Inflammatory macrophage treated with lipopolysaccharide for 4 hours (primary cell): ENCODE measurements at places on chromosomes 12 and 14.

DNA sequence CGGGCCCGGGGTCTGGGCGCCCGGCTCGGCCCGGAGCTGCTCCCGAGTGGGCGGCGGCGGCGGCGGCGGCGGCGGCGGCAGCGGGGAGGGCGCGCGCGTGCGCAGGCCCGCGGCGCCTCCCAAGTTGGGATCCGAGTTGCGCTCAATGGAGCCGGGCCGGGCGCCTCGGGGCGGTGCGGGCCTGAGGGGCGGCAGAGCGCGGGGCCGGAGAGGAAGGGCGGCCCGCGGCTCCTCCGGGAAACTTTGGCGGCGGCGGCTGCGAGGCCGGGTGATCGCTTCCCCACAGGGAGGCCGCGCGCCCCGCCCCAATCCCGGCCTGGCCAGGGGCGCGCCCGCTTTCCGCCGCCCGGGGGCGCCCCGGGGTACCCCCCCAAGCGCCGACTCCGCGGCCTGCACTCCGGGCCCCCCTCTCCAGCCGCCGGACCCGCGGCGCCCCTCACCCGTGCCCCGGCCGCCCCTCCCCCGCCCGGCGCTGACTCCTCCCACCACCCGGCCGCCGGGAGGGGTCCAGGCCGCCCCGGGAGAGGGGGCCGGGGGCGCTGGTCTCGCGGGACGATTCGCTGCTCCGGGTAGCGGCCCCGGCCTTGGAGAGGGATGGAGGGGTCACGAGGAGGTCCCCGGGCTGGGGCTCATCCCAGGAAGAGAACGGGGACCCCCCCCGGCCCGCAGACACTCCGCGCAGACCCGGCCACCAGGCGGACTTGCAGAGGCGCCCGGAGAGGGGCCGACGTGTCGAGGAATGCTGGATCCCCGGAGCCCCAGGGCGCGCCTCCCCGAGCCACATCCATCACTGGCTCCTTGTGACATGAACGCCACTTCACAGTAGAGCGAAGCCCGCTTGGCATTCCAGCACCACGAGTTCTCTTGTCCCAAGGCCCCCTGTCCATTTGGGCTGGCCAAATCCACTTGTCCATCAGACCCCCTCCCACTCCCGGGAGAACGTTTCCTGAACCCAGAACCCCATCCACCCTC lies at the start of gene RILPL1:
Gene RILPL1 (minus strand): TSS at position 48 of the 972 bp plus-strand sequence. CDS start 237 bp downstream, outside the sequence.
- peak; percentile 27 for DNase-seq

DNA sequence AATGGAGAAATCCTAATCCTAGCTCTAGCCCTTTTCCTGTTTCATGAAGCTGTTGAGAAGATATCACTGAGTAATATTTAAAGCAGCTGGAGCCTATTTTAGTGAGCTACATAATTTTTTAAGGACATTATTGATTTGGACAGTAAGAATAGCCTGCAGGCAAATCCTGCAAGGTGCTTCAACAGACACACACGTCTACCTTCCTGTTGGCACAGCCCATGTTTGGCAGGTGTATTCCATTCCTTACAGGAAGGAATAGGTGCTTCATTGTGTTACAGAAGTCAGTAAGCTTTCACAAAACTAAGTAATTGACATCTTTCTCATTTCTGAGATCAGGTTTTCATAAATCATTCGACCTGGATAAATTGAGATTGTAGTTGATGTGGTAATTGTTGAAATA lies 50.6 kb downstream of the FOXA1 start:
- no peak for DNase-seq

DNA sequence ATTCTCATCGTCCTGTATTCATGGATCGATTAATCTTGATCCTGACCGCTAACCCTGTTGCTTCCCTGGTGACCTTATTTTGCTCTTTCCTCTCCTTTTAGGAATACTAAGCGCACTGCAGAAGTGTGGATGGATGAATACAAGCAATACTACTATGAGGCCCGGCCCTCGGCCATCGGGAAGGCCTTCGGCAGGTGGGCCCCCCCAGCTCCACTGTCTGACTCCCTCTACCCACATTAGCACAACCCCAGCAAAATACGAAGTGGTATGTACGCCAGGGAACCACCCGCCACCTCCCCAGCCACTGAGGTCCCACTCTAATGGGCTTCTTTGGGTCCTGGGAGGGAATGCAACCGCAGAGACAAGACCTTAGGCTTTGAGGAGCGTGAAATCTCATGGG lies 58.7 kb downstream of the ERH start:
- no peak for DNase-seq

- DNase-seq, result no peak
These were observed 117.0 kb downstream of the PRKD1 start for GRCh38 chr14:29810682-29811081.

DNA sequence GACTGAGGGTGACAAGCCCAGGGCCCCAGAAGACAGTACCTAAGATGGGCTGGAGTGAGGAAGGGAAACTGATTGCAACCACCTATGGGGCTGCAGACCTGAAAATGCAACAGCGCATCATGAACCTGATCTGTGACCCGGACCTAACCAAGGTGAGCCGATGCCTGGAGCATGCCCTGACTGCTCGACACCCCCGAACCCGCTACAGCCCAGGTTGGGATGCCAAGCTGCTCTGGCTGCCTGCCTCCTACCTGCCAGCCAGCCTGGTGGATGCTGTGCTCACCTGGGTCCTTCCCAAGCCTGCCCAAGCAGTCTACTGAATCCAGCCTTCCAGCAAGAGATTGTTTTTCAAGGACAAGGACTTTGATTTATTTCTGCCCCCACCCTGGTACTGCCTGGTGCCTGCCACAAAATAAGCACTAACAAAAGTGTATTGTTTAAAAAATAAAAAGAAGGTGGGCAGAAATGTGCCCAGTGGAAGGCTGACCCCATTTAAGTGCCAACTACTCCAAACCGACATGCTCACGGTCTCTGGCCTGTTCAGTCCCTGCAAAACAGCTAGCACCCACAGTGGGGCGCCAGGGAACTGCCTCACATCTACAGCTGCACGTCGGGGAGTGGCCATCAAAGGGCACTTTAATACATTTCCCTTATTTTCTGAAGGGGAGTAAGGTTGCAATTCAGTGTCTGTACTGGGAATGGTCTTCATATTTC lies 4.2 kb downstream of the RDH5 start:
- DNase-seq, result peak; percentile 69

- no peak for DNase-seq
These were observed 9.0 kb upstream of the YLPM1 start for GRCh38 chr14:74754157-74754556.

GRCh38 chr12:31205054-31205453 lies 120.9 kb downstream of the SINHCAF start:
- DNase-seq, result peak; percentile 86

DNA sequence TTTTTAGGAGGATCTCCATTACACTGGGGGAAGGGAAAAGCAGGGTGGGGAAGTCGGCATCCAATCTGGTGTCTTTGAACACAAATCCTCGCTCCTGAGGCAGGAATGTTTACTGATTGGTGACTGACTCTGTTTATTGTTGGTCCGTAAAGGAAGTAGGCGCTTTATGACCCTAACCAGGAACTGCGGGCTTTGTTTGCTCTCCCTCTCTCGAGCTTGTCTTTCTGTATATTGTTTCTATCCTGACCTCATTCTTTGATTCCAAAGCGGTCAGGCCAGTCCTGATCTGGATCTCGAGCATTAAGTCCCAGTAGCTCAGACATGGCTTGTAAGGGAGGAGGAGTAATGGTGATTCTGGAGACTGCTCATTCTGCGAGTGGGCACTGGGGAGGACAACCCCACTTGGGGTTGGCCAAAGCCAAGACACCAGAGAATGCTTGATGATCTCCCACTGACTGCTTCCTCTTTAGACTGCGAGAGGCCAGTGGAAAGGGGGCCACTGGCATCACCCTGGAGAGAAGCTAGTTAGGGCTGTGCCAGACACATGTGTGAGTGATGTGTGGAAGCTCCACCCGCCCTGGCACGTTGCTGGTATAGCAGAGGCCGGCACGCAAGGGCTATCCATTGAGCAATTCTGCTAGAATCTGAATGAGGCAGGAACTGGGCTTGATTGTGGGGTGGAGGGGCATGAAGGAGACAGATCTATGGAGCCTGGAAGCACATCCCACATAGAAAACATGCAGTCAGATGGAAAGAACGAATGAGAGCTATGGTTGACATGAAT lies 194.6 kb downstream of the PAX9 start:
- DNase-seq, result no peak

GRCh38 chr14:94598506-94598815 lies 13.7 kb upstream of the SERPINA3 start:
- no peak for DNase-seq

DNA sequence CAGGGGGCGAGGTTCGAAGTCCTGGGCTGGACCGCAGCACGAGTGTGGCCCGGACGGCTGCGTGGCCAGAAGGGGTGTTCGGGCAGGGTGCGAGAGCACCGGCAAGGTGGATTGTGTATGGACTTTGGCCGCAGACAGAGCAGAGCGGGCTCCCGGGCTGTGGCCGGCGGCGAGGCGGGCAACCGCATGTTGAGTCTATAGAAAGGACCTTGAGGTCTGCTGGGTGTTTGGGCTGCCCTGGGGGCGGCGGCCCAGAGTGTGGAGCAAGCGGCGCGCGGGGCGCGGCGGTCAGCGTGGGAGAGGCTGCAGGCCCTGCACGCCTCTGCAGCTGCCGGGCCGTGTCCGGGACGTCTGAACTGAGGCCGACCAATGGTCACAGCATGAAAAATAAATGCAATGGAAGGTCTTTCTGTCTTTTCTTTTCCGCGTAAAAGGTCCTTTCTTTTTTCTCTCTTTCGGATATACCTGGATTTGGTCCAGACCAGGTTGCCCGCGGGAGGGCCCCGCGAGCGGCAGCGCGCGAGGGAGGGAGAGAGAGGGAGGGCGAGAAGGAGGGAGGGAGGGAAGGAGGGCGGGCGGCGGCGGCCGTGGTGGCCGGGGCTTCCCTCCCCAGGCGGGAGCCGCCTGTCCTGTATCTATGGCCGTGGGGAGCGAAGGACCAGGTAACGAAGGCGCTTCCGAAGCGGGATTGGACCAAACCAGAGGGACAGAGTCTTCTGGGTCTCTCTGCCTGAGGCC lies 5.5 kb upstream of the HOXC9 start:
- no peak for DNase-seq

DNA sequence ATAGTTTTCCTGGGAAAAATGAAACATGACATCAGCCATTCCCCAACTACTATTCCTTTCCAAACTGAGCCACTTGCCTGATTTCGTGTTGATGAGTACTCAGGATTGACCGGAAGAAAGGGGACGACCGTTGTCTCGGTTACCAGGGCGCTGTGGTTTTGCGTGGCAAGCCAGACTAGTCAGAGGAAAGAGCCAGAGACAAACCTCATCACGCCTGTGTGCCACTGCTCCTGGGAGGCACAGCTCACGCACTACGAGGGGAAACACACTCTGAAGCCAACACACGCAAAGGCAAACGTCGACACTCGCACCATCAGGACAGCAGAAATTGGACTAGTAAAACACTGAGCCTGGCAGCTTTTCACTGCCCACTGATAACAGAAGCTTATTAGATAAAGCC lies 35.0 kb downstream of the GIT2 start:
- no peak for DNase-seq
